ENCODE measurements at places on chromosomes 16 and 17.

GRCh38 chr17:34756637-34757021 is 177.2 kb downstream of the TMEM132E start:
- DNase-seq: peak; percentile 89

GRCh38 chr16:85501900-85502299 is 111.2 kb upstream of the GSE1 start:
- no peak for DNase-seq

GRCh38 chr16:2753733-2754020 is 1.2 kb downstream of the SRRM2 start:
- no peak for DNase-seq

DNA sequence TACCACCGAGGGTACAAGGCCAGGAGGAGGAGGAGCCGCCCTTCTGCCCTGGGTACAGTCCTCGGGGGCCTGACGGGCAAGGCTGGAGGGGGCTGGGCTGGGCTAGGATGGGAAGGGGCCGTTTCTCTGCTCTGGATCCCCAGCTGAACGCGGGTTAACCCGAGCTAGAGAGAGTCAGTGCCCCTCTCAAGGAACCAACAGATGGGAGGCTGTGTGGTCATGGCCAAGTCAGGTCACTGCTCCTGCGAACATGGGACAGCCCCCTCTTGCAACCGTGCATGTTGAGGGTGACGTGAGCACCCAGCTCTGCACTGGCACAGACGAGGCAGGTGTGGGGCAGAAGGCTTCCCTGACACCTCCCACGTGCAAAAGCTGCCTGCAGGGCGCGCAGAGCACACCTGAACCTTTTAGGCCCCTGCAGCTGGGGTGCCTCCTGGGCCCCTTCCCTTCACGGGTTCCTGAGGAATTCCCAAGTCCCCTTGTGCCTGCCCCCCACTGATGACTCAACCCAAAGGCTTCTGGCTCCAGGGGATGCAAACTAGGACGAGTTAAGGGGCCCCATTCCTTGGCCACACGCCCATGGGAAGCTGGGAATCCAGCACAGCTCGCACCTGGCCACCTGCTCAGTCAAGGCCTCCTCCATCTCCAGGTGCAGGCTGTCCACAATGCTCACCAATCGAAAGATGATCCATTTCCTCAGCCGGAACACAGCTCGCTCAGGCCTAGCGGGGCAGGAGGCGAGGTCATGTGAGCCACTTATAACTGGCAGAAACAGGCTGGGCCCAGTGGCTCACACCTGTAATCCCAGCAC is 6.3 kb downstream of the MYBBP1A start:
- no peak for DNase-seq

GRCh38 chr17:32596206-32596605 is 109.4 kb downstream of the CDK5R1 start:
- DNase-seq: no peak

- DNase-seq: no peak
Measured at GRCh38 chr16:30750201-30750600, 2.0 kb downstream of the PHKG2 start.

DNA sequence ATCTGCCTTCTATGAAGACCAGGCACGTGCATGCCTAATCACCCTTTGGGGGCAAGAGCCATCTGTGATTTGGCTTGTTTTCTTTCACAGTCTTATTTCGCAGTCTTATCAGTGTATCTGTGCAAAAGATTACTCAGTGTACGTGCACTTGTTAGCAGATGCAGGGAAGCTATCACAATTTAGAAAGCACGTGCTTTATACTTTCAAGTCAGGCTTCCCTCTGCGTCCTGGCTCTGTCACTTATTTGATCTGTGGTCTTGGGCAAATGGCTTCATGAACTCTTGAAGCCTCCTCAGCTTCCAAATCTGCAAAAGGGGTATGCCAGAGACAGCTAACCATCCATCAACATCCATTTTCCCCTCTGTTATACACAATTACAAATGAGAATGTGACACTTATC is 246.4 kb downstream of the XYLT1 start:
- no peak for DNase-seq

- peak; percentile 88 for DNase-seq
Measured at GRCh38 chr17:78923660-78924453, 1.3 kb downstream of the TIMP2 start.

- DNase-seq: peak; percentile 58
Measured at GRCh38 chr17:36943250-36944191, 5.2 kb upstream of the AATF start.

GRCh38 chr16:47956916-47957315 is 198.9 kb downstream of the ABCC12 start:
- no peak for DNase-seq

- peak; percentile 79 for DNase-seq
Measured at GRCh38 chr16:87178977-87179376, 138.2 kb downstream of the C16orf95 start.

DNA sequence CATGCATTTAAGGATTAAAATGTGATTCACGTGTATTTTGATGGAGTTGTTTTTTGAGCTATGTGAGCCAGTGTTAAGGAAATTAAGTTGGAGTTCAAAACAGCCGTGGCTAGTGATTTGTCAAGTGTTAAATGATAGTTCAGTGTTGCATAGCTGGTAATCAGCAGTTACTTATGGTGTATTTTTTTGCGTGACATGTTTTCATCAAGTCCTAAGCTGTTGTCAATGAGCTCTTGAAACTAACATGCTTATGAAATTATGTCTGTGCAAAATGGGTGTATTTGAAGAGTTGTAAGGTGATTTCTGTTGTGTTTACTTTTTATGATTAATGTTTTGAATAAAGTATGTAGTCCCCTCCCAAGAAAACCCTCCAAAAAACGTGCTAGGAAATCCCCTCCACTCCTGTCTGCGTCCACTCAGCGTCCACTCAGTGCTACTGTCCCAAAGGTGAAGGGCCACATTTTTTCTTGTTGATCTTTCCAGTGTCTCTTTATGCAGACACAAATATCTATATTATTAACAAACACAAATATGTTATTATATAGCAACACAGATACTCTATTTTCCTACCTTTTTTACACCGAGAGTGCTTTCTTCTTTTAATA is 30.0 kb downstream of the USP10 start:
- no peak for DNase-seq

DNA sequence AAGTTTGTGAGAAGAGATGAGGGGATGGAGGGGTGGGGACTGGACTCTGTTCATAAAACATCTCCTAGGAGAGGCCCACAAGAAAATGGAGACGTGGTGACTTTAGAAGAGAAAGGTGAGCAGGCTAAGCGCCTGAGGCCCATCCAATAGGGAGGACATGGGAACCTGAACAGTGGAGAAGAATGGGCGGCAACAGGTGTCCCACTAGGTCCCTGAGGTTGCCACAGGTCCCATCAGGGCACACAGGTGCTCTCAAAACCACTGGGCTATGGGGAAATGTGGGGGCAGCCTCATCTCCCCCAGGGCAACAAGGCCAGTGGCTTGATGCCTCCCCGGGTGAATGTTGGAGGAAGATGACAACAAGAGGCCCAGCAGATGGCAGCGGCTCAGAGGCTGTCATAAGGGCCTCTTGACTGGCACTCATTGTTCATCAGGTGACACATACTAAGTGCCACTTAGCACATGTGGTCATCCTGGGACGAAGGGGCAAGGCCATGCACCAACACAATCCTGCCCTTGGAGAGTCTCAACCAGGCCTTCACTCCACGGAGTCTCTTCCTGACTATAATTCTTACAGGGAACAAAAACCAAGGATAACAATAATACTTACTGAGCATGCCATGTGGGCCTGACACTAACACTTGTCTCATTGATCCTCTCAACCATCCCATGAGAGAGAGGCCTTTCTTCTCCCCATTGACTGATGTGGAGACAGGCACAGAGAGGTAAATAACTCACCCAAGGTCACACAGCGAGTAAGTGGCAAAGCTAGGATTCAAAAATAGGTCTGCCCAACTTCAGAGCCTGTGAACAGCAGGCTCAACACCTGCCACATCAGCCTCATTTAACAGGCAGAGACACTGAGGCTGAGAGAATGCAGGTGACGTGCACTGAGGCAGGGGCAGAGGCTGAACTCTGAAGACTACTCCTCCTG is 38.0 kb downstream of the CUEDC1 start:
- DNase-seq: peak; percentile 58

- peak; percentile 78 for DNase-seq
Measured at GRCh38 chr17:43536236-43536992, 9.7 kb downstream of the ETV4 start.

DNA sequence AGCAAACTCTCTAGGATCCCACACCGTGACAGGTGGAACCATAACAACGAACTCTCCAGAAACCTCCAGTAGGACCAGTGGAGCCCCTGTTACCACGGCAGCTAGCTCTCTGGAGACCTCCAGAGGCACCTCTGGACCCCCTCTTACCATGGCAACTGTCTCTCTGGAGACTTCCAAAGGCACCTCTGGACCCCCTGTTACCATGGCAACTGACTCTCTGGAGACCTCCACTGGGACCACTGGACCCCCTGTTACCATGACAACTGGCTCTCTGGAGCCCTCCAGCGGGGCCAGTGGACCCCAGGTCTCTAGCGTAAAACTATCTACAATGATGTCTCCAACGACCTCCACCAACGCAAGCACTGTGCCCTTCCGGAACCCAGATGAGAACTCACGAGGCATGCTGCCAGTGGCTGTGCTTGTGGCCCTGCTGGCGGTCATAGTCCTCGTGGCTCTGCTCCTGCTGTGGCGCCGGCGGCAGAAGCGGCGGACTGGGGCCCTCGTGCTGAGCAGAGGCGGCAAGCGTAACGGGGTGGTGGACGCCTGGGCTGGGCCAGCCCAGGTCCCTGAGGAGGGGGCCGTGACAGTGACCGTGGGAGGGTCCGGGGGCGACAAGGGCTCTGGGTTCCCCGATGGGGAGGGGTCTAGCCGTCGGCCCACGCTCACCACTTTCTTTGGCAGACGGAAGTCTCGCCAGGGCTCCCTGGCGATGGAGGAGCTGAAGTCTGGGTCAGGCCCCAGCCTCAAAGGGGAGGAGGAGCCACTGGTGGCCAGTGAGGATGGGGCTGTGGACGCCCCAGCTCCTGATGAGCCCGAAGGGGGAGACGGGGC is 1.3 kb downstream of the SPN start:
- no peak for DNase-seq

DNA sequence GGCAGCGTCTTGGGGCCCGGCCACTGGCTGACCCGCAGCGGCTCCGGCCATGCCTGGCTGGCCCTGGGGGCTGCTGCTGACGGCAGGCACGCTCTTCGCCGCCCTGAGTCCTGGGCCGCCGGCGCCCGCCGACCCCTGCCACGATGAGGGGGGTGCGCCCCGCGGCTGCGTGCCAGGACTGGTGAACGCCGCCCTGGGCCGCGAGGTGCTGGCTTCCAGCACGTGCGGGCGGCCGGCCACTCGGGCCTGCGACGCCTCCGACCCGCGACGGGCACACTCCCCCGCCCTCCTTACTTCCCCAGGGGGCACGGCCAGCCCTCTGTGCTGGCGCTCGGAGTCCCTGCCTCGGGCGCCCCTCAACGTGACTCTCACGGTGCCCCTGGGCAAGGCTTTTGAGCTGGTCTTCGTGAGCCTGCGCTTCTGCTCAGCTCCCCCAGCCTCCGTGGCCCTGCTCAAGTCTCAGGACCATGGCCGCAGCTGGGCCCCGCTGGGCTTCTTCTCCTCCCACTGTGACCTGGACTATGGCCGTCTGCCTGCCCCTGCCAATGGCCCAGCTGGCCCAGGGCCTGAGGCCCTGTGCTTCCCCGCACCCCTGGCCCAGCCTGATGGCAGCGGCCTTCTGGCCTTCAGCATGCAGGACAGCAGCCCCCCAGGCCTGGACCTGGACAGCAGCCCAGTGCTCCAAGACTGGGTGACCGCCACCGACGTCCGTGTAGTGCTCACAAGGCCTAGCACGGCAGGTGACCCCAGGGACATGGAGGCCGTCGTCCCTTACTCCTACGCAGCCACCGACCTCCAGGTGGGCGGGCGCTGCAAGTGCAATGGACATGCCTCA is 773 bp downstream of the NTN3 start:
- no peak for DNase-seq

DNA sequence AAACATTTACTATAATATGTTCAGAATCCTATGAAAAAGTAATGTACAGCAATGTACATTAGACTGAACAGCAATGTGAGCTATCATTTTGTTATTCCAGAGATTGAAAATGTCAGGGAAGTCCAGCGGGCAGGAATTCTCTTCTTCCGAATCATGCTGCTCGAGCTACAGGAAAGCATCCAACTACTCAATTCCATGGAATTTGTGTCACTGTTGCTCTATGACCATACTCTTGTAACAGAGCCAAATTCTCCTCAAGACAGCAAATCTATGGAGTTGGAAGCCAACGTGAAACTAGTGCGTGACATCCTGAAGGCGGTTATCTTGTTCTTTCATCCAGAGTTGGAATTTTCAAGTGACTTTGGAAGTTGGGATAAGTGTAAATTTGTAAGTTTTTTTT is 24.8 kb upstream of the NSRP1 start:
- peak; percentile 59 for DNase-seq

DNA sequence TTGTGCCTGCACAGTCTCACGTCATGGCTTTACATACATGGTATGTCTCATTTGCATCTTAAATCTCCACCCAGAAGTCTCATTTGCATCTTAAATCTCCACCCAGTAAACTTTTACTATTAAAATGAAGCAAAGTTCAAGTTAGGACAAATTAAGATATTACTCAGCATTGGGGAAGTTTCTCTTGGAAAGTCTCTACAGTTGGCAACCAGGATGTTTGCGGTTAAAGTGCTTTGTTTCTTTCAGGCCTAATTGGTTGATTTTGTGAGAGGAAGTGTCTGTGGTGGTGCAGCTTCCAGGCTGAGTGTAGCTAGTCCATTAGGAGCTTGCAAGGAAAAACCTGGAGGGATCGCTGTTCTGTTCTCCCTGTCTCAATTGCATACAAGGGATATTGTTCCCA is 1373.3 kb upstream of the GOT2 start:
- no peak for DNase-seq

- no peak for DNase-seq
Measured at GRCh38 chr17:34252095-34252443, 3.0 kb upstream of the CCL2 start.

DNA sequence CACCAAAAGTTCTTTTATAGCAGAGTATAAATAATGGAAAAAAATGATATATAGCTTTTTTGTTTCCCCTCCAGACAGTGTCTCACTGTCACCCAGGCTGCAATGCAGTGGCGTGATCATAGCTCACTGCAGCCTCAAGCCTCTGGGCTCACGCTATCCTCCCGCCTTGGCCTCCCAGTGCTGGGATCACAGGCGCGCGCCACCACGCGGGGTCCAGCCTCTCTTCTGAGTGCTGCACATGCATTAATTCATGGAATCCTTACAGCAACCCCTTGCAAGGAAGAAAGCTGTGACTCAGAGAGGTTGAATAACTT is 18.0 kb upstream of the ZNF629 start:
- DNase-seq: no peak

GRCh38 chr16:85869785-85870558 is 29.0 kb upstream of the IRF8 start:
- DNase-seq: peak; percentile 71

- peak; percentile 43 for DNase-seq
Measured at GRCh38 chr16:339680-340079, 12.8 kb downstream of the AXIN1 start.

GRCh38 chr16:15843635-15844279 is 13.1 kb downstream of the MYH11 start:
- DNase-seq: no peak

- DNase-seq: peak; percentile 86
Measured at GRCh38 chr17:59832883-59833379, 59.8 kb downstream of the TUBD1 start.

GRCh38 chr16:61946019-61946418 is 90.2 kb downstream of the CDH8 start:
- DNase-seq: no peak

GRCh38 chr17:49574323-49574781 is 1.3 kb upstream of the NXPH3 start:
- peak; percentile 56 for DNase-seq

All from islet precursor cell (in vitro differentiated cells).